ENCODE measurements at places on chromosomes 16 and 17. TPM values are rescaled to one million over a fixed set of nuclear protein-coding genes. Genes with fewer than 3 reads are reported as not detected.

- no peak for DNase-seq
Measured at GRCh38 chr16:77993111-77993985, 29.0 kb upstream of the CLEC3A start.

DNA sequence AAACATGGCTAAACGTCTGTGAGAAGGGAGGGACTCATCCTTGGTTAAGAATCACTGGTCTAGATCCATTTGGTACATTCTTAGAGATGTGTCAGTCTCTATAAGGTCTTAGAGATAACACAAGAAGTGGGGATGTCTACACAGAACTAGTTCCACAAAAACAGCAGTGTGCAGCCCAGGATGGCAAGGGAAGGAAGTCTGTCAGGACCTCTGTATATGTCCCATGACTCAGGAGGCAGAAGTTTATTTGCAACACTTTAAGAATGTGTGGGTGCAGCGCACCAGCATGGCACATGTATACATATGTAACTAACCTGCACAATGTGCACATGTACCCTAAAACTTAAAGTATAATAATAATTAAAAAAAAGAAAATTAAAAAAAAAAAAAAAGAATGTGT lies 548.5 kb upstream of the SOX9 start:
- DNase-seq, result no peak

PRAC1 gene
- not detected for total RNA-seq

OTOP3 gene
- not detected for total RNA-seq
